Ascending aorta (tissue), 2 donors: ENCODE measurements at places on chromosomes 7 and 10.

DNA sequence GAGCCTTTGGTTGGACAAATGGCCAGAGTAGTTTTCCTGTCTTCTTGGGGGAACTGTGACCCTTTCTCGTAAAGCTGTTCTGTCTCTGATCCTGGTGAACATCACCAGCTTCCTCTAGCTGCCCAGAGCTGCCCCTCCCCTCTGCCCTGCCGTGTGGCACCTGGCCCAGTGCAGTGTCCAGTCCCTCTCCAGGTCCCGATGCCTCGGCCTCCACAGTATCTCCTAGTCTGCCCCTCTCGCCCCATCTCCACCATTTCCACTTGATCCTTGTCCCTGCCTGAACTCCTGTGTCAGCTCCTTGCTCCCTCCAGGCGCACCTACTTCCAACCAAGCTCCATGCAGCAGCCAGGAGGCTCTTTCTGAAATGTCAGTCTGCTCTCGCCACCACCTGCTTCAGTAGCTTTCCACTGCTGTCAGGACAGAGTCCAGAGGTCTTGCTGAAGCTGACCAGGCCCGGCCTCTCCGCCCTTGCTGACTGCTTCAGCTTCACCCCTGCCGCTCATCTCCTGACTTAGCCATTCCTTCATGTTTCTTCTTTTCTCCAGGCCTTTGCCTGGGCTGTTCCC, 133.6 kb downstream of the GRK5 start:
- DNase-seq, result no peak

DNA sequence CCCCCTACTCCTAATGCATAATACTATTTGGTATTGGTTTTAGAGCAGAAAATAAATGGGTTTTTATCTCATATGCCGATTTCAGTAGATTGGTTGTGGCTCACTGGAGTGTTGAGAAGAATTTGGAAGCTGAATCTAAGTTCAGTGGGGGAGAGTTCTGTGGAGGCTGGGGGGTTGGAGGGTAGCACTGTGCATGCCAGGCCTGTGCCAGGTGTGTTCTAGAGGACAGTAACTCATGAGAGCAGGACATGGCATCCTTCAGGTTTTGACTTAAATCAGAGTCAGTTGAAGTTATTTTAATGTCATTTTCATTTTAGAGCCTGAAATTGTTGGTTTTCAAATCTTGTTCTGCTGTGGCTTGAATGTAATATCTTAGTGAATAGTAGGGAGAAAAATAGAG, 79.5 kb downstream of the EEPD1 start:
- no peak for DNase-seq

- no peak for DNase-seq
Observed at GRCh38 chr10:48444861-48445841, 138.7 kb downstream of the MAPK8 start.

DNA sequence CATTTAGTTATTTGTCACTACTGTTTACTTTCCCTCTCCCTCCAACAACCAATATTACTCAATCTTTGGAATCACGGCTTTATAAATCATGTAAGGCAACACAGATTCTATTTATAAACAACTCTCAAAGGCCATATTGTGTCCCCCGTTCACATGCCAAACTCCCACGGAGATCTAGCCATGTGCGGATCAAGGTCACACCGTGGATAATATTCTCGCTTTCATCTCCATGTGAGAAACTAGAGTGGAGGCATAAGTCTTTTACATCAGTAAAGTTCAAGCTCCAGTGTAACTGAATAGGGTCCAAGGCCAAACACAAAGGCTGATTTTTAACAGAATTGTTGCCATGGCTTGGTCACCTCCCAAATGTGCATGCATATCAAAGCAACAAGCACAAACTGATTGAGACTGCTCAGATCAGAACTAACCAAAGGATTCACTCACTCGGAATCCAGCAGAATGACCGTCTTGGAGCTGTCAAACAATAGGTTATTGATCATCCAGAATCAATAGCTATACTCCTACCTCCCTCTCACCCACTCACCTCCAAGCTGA, 569.5 kb upstream of the LRRN3 start:
- no peak for DNase-seq

- peak; percentile 76 for DNase-seq
Observed at GRCh38 chr10:43878386-43878785, 229.7 kb upstream of the ZNF32 start.

- no peak for DNase-seq
Observed at GRCh38 chr10:63253040-63253439, 119.9 kb downstream of the NRBF2 start.

DNA sequence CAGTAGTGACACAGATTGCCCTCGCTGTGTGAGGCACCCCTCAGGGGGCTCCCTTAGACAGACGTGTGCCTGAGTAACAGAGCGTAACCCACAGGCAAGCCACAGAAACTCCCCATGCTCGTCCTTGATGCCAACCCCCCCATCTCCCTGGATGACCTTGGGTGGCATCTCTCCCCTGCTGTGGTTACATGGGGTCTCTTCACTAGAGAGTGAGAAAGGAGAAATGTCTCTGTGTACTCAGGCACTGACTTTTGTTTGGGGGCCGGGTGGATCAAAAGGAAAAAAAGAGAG, 1.1 kb upstream of the ASB10 start:
- no peak for DNase-seq

- DNase-seq, result no peak
Observed at GRCh38 chr7:134453518-134453917, 5.4 kb downstream of the AKR1B1 start.

- DNase-seq, result no peak
Observed at GRCh38 chr7:108016841-108017775, 14.1 kb upstream of the LAMB1 start.

GRCh38 chr10:86205306-86206239, 161.0 kb downstream of the GRID1 start:
- no peak for DNase-seq

DNA sequence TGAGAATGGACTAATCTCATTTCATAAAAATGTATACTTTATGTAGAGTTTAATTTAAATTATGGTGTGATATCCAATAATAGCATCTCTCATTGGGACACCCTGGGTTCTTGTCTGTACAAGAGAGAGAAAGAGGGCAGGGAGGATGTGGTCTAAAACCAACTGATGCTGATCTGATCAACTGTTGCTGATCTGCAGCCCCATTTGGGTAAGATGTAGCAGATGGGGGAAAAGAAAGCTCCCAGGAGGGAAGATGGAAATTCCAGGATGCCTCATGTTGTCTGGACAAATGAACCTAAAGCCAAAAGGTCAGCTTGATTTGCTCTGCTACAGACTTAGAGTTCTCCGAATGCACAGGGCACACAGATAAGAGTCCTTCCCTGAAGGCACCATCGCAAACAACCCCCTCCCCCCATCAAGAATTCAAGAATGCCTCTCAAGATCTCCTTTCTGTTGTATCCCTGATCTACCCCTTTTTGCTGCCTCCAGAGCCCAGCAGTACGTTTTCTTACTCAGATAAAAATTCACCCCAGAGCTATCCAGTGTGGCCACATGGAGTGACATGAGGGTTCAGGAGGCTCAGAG, 171.4 kb upstream of the INHBA start:
- DNase-seq, result no peak

DNA sequence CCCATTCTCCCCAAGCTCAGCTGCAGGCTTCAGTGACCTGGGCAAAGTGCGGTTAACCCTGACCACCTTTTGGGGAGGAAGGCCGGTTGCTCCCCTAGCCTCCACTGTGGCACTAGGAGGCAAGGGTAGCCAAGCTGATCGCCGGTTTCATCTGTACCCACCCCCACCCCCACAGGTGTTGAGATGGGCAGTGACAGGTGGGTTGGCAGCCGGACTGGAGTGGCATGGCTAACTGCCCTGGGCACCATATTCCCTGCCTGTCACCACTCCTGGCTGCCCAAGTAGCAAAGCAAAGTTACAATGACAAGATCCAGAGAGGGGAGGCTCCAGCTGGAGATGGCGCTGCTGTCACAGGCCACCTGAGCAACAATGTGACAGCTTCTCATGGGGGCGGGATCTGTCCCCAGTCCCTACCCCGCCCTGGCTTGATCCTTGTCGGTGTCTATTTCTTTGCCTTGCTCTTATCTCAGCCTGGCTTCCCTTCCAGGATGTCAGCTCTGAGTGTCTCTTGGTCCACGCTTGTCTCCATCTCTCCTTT, 27.0 kb upstream of the BMS1 start:
- no peak for DNase-seq

- no peak for DNase-seq
Observed at GRCh38 chr7:12450615-12451014, 47.0 kb upstream of the VWDE start.

GRCh38 chr7:127107601-127108007, 145.1 kb downstream of the GRM8 start:
- DNase-seq, result no peak

- no peak for DNase-seq
Observed at GRCh38 chr7:12905671-12906070, 218.2 kb downstream of the ARL4A start.

GRCh38 chr10:94416896-94417295, 14.6 kb downstream of the TBC1D12 start:
- no peak for DNase-seq

DNA sequence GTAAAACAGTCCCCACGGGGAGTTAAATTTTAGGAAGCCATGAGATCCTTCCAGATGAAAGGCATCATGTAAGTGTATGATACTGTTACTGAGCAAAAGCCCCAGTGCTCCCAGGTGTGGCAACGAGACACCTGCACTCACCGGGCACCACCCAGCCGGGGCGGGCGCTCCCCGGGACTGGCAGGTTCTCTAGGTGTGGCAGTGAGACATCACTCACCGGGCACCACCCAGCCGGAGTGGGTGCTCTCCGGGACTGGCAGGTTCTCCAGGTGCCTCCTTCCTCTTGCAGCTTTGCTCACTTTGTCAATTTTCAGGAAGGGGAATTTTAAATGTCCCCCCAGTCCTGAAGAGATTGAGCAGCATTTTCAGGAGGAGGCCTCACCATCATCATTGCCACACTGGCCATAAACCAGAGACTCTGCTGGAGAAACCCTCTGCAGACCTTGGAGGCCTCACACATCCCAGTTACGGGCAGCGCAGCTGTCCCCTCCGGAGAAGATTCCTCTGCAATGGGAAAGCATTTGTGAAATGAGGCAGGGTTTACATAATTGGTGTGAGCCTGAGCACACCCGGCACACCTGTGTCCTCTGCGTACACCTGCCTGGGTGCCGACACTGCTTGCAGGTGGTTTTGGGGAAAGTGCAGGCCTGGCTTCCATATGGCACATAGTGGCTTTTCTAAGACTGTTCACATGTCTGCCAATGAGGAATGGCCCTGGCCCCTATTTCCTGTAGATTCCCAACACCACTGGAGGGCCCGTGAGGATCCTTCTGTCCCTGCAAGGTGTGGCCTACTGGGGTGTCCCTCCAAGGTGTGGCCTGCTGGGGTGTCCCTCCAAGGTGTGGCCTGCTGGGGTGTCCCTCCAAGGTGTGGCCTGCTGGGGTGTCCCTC, 191.4 kb downstream of the EBF3 start:
- no peak for DNase-seq
